ENCODE measurements at places on chromosomes 12 and 14.
A peak's percentile ranks its signal among the peaks of the same experiment; 100 is the strongest.

DNA sequence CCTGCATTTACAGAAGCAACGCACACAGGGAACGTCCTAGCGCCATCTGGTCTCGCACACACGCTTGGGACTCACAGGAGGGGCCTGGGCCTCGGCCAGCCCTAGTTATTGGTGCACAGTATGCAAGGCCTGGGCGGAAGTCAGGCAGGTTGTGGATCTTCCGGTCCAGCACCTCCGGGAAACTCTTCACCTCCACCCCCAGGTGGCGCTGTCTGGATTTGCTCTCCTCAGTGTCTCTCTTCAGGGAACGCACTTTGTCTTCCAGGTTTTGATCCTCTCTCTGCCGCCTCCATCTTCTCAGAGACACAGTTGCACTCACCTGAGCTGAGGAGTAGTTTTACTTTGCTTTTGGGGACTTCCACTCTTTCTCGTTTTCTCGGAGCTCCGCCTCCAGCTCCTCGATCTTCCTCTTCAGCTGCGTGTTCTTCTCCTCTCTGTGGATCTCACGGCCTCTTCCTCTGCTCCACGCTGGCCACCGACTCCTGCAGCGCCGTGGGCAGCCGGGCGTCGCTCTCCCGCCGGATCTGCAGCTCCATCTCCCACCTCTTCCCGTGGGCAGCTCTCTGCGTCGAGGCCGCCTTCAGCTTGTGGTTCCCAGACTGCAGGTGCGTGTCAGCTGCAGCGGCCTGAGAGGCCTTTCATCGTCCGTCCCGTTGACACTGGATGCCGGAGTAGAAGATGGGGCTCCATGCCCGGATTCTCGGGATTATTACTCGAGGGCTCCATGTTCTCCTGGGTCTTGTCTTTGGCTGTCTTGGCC lies 933.8 kb downstream of the TMEM121 start:
- peak; percentile 61 for DNase-seq

- DNase-seq: no peak
Observed at GRCh38 chr14:55048900-55049436, 2.5 kb upstream of the MAPK1IP1L start.

DNA sequence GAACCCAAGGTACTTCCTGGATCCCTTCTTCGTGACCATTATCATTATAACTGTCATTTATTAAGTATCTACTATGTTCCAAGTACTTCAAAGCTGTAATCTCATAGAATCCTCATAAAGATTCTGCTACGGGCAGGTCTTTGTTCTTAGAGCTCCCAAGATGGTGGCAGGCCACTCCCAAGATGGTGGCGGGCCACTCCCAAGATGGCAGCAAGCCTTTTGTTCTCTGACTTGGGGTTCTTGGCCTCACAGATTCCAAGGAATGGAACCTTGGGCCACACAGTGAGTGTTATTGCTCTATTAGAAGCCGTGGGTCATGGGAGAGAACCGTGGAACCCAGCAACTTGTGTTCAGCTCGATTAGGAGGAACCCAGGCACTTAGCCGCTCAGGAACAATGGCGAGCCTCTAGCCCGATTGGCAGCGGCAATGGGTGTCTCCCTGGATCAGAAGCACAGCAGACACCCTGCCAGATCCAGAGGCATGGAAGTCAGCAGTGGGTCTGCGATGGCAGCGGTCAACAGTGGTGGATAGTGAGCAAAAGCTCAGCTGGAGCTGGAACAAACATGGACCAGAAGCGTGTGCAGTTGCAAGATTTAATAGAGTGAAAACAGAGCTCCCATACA lies 193.7 kb upstream of the BTG1 start:
- no peak for DNase-seq

GRCh38 chr12:108214486-108214885 lies 85.4 kb downstream of the WSCD2 start:
- no peak for DNase-seq

DNA sequence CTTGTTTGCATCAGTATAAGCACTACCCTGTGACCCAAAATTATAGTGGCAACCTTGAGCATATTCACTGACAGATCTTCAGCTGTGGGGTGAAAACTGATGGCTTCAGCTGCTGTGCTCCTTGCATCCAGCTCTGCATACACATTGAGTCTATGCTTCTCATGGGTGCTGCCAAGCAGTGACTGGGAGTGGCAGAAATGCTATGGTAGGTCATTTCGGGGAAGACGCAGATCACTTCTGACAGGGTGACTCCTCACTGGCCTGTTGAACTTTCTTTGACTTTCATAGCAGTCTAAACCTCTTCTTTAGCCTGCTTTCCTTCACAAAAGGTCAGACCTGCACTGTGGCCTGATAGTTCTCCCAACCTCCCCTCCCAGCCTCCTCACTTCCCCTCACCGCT lies 5.6 kb upstream of the ALDH1L2 start:
- no peak for DNase-seq

- no peak for DNase-seq
Observed at GRCh38 chr14:76770521-76771436, 9.5 kb downstream of the VASH1 start.

GRCh38 chr14:101739446-101740141 lies 21.9 kb upstream of the PPP2R5C start:
- DNase-seq: no peak

DNA sequence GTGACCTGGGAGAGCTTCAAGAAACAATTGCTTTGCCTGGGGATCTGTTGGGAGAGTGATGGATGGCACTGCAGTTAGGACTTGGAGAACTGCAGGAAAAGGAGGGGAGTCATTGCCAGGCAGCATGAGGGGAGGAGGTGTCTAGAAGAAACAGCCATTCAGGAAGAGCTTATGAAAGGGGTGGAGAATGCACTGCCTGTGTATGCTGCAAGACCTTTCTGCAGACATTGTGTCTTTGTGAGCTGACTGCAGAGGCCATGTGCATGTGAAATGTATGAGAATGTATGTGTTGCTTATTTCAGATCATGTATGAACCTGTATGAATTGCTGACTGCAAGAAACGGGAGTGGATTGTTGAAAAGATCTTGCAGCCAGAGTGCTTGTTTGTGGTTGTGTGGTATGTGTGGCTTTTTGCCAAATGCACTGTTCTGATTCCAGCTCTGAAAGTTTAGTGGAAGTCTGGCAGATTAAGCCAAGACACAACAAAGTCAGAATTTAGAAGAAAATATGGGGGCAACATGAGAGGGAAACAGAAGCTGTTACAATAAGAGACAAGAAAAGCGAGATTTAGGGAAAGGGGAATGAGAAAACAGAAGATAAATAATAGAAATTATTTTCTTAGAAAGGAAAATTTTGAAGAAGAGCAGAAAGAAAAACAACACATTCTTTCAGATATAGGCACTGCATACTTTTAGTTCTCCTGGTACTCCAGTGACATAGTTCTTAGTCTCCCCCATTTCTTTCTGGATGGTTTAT lies 9.8 kb upstream of the RIMKLB start:
- no peak for DNase-seq

DNA sequence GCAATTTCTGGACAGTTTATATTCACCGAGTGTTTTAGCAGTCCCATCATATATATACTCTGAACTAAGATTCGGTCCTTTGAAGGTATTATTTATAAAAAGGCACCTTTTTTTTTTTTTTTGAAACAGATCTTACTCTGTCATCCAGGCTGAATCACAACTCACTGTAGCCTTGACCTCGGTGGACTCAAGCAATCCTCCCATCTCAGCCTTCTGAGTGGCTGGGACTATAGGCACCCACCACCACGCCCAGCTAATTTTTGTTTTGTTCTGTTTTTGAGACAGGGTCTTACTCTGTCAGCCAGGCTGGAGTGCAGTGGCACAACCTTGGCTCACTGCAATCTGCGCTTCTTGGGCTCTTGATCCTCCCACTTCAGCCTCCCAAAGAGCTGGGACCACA lies 52.1 kb downstream of the BTBD7 start:
- no peak for DNase-seq

- no peak for DNase-seq
Observed at GRCh38 chr14:75413013-75413412, 14.8 kb upstream of the JDP2 start.

DNA sequence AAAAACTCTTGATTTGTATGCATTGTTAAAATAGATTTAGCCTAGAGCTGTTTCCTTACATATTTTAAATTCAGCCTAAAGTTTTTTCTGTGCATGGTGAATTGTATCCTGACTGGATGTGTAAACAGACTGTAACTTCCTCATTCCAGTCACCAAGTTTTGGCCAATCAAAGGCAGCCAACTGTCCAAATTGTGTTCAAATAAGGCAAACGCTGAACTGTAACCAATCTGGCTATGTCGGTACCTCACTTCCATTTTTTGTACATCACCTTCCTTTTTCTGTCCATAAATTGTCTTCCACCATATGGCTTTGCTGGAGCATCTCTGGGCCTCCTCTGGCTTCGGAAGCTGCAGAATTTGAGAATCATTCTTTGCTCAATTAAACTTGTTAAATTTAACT lies 1921.9 kb upstream of the SEL1L start:
- DNase-seq: no peak

- no peak for DNase-seq
Observed at GRCh38 chr14:69979882-69980281, 100.7 kb downstream of the SMOC1 start.

GRCh38 chr14:88552876-88553275 lies 1.9 kb downstream of the PTPN21 start:
- DNase-seq: no peak

DNA sequence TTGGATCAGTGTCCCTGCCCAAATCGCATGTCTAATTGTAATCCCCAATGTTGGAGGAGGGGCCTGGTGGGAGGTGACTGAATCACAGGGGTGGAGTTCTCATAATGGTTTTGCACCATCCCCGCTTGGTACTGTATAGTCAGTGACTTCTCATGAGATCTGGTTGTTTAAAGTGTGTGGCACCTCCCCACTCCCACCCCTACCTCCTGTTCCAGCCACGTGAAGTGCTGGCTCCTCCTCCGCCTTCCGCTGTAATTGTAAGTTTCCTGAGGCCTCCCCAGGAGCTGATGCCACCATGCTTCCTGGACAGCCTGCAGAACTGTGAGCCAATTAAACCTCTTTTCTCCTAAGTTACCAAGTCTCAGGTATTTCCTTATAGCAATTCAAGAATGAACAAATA lies 67.2 kb downstream of the FERMT2 start:
- no peak for DNase-seq

GRCh38 chr14:32710731-32711680 lies 227.7 kb upstream of the NPAS3 start:
- DNase-seq: no peak

DNA sequence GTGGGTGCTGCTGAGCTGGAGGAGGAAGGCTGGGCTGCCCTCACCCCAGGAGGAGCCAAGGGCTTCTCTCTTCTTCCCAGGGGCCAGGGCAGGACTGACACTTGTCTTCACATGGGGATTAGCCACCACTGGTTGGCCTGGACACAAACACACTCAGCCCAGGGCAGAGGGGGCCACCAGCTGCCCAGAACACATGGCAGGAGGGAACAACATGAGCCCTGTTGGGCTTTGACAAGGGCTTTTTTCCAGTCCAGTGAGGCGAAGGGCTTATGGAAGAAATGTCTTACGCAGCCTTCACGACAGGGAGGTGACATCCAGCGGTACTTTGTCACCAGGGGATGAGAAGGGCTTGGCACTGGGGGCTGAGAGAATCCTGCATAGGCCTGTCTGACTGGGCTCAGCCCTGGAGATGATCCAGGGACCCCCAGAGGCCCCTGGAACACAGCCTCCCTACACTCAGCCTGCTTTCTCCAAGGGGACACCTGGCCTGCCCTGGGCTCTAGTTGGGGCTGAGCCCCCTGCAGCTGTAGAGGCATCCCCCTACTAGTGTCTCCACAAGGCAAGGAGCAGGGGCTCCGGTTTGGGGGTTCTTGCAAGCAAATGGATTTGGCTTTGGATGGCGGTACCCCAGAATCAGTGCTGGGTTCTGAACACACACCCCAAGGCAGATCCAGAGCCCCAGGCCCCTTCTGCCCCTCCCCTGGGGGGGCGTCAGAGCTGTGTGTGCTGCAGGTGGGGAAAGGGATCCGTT lies 18.9 kb downstream of the ARL6IP4 start:
- DNase-seq: no peak

DNA sequence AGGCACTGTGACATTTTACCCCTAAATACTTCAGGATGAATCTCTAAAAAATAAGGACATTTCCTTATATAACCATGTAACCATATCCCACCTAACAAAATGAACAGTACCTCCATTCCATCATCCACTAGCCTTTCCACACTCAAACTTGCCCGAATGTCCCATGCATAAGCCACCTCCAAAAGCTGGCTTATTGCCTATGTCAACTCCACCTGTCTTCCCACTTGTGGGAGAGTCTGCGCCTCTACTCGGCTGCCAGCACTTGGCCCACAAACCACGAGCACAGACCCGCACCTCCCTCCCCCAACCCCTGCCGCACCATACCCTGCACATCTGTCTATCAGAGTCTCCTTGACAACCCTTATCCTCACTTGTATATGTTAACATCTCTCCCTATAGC lies 165.8 kb downstream of the CALM1 start:
- DNase-seq: no peak

DNA sequence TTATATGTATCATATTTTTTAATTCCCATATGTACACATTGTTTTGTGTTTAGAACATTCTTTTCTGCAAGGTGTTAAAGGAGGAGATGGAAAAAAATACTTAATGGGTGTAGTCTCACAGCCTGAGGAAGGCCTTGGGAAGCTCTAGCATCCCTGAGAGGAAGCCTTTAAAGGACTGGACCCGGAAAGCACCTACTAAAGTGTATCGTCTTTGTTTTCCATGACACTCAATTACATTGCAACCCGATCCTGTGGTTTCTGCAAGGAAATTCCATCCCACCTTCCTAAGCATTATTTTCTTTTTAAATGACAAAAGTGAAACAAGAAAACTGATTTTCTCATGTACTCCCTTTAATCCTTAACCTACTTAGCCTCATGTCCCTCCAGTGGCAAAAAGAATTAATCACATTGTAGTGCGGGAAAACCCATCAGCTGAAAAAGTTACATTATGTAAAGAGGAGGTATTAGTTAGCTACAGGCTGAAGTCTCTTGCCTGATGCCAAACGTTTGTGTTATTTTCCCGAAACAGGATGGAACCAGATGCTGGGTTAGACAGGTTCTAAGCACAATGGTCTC lies 147.8 kb upstream of the CPSF6 start:
- no peak for DNase-seq

DNA sequence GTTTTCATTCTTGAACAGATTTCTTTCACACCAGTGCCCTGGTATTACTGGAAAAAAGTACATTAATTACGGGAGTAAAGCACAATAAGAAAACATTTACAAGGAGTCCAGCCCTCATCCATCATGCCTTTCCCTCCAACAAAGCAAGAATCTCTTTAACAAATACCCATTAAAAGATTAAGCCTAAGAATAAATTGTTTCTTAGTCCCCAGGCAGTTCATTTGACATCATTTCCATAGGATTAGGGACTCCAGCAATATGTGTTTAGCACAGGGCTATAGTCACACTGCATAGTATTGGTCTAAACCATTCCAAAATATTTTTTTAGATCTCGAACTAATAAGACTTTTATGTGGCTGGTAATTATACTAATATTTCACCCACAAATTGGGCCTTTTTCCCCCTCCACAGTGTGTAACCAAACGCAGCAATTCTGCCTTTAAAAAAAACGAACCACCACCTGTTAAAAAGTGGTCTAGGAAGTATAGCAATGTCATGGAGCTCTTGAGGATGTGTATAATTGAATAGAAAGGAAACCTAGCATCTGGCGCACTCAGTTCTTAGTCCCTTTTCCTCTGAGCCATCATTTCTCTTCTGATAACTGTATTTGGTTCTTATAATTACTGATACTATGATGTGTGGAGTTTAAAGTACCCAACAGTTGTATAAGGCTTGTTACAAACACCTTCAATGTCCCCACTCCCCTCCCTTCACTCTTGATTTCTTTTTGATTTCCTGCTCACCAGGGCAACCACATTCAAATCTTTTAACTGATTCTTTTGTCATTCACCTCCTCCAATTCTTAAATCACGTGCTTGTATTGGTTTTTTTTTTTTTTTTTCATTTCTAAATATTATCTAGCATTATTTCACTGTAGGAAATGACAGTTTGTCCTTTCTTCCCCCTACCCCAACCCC lies 138.7 kb downstream of the ETV6 start:
- DNase-seq: no peak

All from stimulated activated CD4-positive, alpha-beta T cell treated with anti-CD3 and anti-CD28 coated beads, Interleukin-1b, Interleukin-23, amount 100 ng/mL, for 4 hours (primary cell).